Dorsolateral prefrontal cortex (tissue), 122 donors: ENCODE measurements at places on chromosomes 16 and 17.
A peak's percentile ranks its signal among the peaks of the same experiment; 100 is the strongest.

GRCh38 chr16:86874141-86874540, 295.8 kb downstream of the FOXL1 start:
- DNase-seq: no peak

- DNase-seq: no peak
Observed at GRCh38 chr17:17576772-17577234, 14.7 kb downstream of the PEMT start.

GRCh38 chr17:50833510-50834428, 1.6 kb upstream of the WFIKKN2 start:
- DNase-seq: no peak

DNA sequence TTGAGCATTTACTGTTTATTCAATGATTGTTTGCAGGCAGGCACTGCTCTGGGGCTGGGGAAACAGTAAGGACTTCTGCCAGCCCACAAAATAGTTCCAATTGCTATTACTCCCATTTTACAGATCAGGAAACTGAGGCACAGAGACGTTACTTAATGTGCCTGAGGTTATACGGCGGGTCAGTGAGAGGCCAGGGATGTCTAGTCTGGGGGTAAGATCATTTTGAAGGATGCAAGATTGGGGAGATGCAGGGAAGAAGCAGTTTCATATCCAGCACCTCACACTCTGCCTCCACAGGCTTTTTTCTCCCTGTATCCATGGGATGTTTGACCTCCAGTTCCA, 46.5 kb downstream of the ABAT start:
- no peak for DNase-seq

GRCh38 chr16:67088551-67088950, 21.2 kb upstream of the PHAF1 start:
- no peak for DNase-seq

- DNase-seq: no peak
Observed at GRCh38 chr17:6429266-6429665, 5.7 kb downstream of the AIPL1 start.

GRCh38 chr17:4261452-4261851, 2.3 kb downstream of the ANKFY1 start:
- DNase-seq: no peak

DNA sequence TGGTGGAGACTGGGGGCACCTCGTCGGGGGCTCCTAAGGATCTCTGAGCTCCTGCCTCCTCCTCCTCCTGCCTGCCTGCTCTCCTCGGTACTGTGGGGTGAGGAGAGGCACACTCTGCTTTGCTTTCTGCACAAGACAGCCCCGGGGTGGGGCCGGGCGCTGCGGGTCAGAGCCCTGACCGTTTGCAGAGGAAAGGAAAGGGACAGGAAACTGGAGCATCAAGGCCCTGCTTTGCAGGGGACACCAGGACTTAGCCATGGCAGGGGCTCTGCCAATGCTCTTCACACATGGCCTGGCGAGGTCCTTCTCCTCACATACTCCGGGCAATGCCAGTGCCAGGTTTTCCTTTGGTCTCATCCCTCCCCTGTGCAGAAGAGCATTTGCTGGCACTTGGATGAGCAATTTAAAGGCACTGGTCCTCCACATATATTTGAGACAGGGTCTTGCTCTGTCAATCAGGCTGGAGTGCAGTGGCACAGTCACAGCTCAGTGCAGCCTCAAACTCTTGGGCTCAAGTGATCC, 23.8 kb upstream of the DOC2B start:
- no peak for DNase-seq

DNA sequence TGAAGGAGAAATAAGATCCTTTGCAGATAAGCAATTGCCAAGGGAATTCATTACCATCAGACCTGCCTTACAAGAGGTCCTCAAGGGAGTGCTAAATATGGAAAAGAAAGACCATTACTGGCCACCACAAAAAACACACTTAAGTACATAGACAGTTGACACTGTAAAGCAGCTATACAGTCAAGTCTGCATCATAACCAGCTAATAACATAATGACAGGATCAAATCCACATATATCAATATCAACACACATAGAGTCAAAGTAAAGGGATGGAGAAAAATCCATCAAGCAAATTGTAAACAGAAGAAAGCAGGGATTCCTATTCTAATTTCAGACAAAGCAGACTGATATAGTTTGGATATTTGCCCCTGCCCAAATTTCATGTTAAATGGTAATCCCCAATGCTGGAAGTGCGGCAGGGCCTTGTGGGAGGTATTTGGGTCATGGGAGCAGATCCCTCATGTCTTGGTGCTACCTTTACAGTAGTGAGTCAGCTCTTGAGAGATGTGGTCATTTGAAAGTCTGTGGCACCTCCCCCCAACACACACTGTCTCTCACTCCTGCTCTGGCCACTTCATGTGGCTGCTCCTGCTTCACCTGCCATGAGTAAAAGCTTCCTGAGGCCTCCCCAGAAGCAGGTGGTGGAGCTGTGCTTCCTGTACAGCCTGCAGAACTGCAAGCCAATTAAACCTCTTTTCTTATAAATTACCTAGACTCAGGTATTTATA, 32.8 kb downstream of the TANC2 start:
- no peak for DNase-seq

- DNase-seq: no peak
Observed at GRCh38 chr16:582218-582613, 7.7 kb upstream of the RAB40C start.

GRCh38 chr17:7969433-7969832, 33.0 kb upstream of the GUCY2D start:
- no peak for DNase-seq

DNA sequence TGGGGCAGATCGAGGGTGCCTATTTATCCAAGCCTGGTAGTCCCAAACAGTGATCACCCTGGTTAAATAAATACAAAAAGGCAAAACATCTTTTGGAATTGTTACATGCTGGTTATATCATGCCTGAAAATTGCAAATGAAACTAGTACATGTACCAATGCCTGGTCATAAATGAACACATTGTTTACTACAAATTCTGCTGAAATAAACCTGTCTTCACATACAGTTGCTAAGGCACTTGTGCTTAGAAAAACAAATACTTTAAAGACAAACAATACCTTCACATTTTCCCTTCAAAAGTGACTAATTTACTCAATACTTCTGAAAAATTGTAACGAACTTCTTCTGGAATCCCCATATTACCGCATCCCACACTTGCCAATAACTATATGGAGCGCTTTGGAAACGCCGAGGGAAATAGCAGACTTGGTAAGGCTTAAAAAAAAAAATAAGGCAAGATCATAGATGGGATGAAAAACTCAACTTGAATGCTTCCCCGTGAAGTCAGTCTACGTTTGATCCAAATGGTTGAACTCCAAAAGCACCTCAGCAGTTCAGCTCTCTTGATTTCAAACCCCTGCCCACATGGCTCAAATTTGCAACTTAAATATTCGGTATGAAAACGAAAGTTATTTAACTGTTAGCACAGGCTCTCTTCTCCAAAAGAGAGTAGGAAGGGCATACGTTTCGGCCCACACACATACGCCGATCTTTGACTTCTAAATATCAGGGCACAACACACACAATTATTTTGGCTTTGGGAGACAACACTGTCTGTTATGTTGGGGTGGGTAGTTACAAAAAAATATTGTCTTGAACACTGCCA, 264.5 kb downstream of the NTN1 start:
- no peak for DNase-seq

GRCh38 chr16:20830372-20830771, 24.0 kb downstream of the REXO5 start:
- DNase-seq: no peak

GRCh38 chr16:88503374-88503770, 50.3 kb downstream of the ZFPM1 start:
- no peak for DNase-seq

- no peak for DNase-seq
Observed at GRCh38 chr17:30091121-30091670, 25.4 kb upstream of the NSRP1 start.

- DNase-seq: no peak
Observed at GRCh38 chr17:62130739-62131138, 65.7 kb upstream of the MED13 start.

- DNase-seq: no peak
Observed at GRCh38 chr17:8803531-8804420, 4.6 kb upstream of the MFSD6L start.

DNA sequence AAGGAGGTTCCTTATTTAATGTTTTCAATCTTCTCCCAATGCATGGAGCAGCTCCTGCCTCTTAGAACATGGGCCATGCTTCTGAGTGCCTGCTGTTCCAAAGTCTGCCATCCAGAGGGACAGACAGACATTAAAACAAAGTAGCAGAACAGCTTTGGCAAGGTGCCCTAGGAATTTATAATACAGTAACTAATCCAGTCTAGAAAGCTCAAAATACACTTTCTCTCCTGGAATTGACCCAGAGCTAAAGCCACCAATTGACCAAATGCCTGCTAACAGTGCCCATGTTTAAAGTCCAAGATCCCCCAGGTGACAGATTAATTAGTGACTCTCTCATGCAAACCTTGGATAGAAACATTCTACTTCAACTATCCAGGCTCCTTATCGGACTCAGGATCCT, 11.1 kb upstream of the CHRNE start:
- no peak for DNase-seq

GRCh38 chr16:72025404-72026114, 17.0 kb downstream of the DHODH start:
- no peak for DNase-seq

- no peak for DNase-seq
Observed at GRCh38 chr16:57564571-57565270, 22.3 kb downstream of the ADGRG5 start.

- DNase-seq: no peak
Observed at GRCh38 chr16:9534759-9535158, 443.3 kb downstream of the HAPSTR1 start.

DNA sequence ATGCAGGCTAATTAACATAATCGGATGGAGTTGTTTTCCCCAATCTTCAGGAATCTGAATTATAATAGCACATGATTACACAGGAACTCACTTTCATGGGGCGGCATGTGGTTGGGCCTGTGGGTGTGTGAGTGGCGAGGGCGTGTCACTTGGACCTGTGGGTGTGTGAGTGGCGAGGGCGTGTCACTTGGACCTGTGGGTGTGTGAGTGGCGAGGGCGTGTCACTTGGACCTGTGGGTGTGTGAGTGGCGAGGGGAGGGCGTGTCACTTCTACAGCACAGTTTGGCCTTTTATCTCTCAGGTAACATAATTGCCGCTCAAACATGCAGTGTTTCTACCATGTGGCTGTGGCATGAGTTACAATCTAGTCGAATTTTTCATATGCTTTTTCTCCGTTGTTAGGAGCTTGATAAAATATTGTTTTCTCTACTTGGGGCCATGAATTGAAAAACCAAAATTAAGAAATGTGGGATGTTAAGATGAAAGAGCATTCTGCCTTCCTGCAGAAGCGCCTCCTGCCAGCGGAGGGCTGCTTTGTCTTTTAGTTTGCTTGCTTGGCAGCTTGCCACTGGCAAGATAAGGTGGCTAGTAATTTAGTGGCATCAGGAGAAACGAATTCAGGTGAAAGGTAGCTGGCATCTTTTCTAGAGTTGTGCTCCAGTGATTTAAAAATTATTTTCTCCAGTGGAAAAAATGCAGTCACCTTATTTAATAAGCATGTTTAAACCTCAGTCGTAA, 36.2 kb downstream of the USP10 start:
- DNase-seq: no peak

GRCh38 chr17:79982986-79983385, 52.7 kb downstream of the TBC1D16 start:
- peak; percentile 18 for DNase-seq

- DNase-seq: no peak
Observed at GRCh38 chr17:64920026-64920418, 744 bp upstream of the LRRC37A3 start.

DNA sequence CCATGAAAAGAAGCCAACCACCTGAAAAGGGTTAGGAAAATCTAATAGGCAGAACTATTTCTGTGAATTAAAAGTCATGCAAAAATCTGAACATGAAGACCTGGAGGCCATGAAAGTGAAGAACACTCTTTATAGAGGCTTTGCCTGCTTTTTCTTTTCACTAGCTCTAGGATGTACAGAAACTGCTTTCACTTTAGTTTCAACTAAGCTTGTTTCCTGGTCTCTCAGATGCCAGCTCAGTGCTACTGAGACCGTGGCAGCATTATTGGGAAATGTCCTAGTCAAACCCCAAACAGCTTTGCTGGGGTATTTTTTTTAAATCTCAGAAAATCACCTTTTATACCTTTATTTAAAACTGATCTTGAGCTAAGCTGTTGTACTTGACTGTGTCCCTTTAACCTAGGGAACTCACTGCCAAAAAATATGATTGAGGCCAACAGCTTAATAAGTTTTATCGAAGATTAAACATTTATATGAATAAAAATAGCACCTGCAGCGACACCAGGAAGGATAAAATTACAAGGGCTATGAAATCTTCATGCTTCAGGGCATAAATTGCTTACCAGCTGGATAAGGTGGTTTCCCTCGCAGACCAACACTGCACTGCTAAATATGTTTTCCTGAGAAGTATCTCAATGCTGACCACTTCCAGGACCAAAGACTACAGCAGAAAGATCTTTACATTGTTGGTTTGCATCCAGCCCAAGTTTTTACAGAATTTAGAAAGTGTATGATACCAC, 621.8 kb upstream of the ZFHX3 start:
- no peak for DNase-seq

DNA sequence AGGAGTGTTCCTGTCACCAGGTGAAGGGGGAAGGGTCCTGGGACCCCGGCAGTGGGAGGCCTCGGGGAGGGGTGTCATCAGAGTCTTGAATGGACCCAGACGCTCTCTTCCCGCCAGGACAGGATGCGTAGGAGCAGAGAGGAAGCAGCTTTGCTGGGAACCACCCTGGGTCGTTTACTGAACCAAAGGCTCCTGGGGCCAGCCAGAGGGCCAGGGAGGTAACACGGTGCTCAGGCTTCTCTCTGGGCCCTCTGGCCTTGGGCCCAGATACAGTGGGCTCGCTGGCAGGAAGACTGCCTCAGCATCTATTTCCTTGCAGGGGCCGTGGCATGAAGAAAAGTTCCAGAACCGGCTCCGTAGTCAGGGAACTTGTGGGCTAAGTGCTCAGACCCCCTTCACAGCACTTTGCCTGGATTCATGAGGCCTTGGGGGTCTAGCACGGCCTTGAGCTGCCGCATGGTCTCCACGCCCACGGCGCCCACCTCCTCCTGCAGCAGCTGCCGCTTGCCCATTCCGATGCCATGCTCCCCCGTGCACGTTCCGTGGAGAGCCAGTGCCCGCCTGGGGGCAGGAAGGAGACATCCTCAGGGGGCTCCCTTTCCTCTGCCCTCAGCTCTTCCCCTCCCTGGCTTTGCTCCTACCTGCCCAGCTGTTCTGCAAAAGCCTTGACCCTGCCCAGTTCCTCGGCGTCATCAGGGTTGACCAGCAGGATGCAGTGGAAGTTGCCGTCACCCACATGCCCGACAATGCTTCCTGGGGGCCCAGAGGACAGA, 4.4 kb downstream of the LDHD start:
- DNase-seq: no peak

- DNase-seq: no peak
Observed at GRCh38 chr17:2949469-2950044, 113.8 kb downstream of the OR1D5 start.

GRCh38 chr16:1481906-1482835, 6.6 kb downstream of the PTX4 start:
- DNase-seq: no peak

DNA sequence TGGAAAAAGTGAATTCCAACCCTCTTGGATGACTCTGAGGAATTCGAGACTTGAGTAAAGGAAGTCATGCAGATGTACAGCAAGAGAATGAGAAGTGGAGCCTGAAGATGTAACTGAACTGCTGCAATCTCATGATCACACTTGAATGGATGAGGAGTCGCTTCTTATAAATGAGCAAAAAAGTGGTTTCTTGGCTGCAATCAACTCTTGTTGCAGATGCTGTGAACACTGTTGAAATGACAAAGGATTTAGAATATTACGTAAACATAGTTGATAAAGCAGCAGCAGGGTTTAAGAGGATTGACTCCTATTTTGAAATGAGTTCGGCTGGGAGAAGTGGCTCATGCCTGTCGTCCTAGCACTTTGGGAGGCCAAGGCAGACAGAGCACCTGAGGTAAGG, 25.5 kb downstream of the ASPA start:
- no peak for DNase-seq
